ENCODE measurements at places on chromosomes 13 and 19.
A peak's percentile ranks its signal among the peaks of the same experiment; 100 is the strongest.

GRCh38 chr13:30673669-30674521, 56.2 kb downstream of the USPL1 start:
- DNase-seq, result peak; percentile 85

DNA sequence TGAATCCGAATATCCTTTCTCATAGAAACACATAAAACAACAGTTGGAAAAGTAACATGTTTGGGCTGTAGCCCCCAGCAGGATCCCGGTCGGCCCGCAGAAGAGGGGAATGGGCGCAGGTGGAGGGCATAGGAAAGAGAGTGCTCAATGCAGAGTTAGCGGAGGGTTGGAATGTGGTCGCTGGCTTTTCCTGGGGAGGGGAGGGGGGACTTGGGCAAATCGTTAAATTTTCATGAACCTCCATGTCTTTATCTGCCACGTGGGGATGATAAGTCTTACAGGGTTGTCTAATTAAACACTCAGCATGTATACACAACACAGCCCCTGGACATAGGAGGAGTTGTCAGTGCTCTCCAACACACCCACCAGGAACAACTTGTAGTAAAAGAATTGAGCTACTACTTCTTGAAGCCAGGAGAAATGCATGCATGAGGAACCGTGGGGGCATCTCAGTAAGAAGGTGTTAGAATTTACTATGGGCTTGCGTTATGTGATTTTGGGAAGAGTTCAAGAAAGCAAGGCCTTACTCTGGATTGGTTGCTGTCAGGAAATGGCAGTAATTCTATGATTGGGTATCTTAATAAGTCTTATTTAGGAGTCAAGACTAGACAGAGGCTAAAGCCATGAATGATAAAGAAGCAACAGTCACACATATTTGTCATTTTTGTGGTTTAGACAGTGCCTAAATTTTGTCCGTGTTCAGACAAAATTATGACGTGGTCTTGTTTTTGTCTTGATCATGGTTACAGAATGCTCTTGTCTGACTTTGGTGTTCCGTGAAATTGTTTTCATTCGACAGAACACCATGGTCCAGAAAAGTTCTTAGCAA, 671 bp upstream of the SLC46A3 start:
- no peak for DNase-seq

DNA sequence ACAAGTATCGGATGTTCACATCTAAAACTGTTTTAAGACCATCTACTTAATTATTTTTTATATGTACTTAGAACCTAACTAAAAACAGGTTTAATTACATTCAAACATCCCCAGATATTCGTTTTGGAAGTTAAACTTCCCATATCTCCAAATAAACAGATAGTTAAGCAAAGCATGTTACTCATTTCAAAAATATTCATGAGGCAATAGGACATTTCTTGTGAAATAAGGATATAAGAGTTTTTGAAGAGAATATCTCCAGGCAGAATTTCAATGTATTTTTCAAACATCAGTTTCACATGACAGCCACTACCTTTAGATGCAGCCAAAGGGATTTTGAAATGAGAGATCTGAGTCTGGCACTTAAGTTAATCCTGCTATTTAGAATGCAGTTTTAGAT, 697.5 kb downstream of the SLITRK1 start:
- no peak for DNase-seq

- DNase-seq, result no peak
These were observed 13.3 kb downstream of the CD37 start for GRCh38 chr19:49348305-49349189.

- DNase-seq, result peak; percentile 74
These were observed at the start of gene RNASEH2B for GRCh38 chr13:50909605-50910484. RNASEH2B (plus strand) TSS chr13:50909791; CDS start chr13:50910077, 286 bp downstream.

- DNase-seq, result no peak
These were observed 88.8 kb downstream of the ENOX1 start for GRCh38 chr13:43698009-43698408.

- DNase-seq, result no peak
These were observed 7.3 kb upstream of the HS6ST3 start for GRCh38 chr13:96082640-96083039.

- DNase-seq, result no peak
These were observed 155.3 kb downstream of the KCNRG start for GRCh38 chr13:50170447-50171037.

- DNase-seq, result no peak
These were observed 153.0 kb upstream of the UQCRFS1 start for GRCh38 chr19:29365836-29366417.

DNA sequence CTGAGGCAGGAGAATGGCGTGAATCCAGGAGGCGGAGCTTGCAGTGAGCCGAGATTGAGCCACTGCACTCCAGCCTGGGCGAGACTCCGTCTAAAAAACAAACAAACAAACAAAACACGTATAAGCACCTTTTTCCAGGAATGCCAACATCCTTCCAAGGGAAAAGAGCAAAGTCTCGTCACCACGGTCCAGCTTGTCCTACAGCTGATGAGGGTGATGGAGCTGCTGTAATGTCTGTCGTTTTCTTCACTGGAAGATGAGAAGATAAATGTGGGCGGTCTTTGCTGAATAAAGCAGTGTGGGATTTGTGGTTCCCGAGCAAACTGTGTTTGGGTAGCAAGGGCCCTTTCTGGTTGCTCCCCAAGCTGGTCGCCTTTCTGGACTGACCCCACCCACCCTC, 166.6 kb downstream of the PTPRS start:
- DNase-seq, result no peak

GRCh38 chr13:99548448-99548847, 47.2 kb downstream of the TM9SF2 start:
- DNase-seq, result no peak

DNA sequence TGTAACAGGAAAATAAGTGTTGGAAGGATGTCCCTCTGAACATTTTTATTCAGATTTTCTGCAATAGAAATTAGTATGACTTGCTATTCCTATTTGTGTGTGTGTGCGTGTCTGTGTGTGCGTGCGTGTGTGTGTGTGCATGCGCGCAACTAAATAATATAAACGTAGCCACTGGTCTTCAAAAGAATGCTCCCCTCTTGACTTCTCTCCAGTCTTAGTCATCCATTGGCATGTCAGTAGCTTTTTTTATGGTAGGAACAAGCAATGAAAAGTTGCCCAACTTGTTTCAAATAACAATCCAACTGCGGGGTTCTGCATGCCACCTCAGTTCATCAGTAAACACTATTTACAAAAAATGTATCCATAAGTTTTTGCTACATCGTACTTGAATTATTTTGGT, 249.6 kb downstream of the GPC6 start:
- no peak for DNase-seq

DNA sequence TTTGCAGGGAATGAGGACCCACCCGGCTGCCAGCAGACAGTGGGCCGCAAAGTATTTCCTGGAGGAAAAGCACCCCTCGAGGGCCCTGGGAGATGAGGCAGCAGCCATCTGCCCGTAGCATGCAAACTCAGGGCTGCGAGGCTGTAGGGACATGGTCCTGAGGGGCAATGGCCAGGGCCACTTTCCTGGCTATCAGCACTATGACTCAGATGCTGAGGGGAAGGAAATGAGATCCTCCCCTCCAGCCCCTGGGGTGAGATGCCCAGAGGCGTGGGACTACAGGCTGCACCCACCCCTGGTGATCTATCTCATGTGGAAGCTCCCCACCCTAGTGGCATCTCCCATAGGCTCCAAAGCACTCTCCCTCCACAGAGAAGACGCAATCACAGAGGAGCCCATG, 80.1 kb downstream of the SLC7A1 start:
- no peak for DNase-seq

- DNase-seq, result no peak
These were observed 183.0 kb downstream of the ZNF536 start for GRCh38 chr19:30555075-30555790.

DNA sequence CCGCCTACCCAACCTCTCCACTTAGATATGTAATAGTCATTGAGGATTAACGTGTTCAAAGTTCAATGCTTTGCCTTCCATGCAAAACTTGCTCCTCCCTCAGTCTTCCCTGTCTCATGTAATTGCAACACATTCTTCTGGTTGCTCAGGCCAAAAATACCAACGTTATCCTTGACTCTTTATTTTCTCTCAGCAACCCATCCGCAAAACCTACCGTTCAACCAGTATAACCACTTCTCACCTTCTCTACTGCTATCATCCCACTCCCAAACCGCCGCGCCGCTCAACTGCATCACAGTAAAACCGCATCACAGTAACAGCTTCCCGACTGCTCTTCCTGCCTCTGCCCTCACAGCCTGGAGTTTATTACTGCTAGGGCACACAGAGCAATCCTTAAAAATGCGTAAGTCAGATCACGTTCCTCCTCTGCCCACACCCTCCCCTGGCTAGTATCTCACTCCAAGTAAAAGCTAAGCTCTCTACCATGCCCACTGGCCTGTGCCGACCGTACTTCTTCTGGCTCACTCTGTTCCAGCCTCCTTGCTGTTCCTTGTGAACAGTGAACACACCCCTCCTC, 8.2 kb downstream of the MTIF3 start:
- DNase-seq, result no peak

DNA sequence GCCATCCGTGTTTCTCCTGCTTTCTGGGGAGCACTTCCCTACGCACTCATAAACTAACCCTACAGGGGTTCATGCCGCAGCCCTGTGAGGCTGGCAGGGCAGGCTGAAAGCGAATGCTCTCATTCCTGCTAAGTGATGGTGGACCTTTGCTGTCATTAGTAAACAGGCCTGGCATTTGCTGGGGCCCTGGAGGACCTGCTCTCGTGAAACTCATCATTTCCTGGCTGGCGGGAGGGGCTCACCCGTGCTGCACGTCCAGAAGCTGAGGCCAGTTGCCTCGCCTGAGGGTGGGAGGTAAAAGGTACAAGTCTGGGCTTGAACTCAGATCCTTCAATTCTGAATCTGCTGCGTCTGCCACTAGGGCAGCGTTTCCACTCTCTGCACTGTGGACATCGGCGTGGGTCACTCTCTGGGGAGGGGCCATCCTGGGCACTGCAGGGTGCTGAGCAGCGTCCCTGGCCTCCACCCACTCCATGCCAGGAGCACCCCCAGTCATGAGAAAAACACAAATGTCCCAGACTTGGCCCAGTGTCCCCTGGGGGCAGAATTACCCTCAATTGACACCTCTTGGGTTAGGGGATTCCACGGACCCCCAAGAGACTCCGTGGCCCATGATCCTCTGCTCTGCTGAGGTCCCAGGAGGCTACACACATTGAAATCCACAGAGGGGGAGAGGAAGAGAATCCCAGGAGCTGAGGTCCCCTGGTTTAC, 7.0 kb downstream of the MOB3A start:
- no peak for DNase-seq

DNA sequence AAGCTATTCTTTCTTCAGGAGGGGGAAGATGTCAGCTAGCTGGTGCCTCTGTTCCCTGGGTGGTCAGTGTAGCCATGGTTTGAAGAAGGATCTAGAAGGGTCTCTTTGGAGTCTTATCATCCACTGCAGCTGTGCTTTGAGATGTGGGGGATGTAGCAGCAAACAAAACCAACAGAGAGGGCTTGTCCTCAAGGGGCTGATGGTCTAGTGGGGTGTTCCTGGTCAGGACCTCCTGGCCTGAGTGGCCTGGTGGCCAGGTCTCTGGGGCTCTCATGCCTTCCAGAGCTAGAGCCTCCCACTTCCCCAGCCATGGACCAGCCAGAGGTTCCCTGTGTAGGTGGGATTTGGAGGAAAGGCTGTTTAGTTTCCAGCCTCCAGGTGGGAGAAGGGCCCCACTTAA, 40.3 kb downstream of the LYL1 start:
- DNase-seq, result no peak

DNA sequence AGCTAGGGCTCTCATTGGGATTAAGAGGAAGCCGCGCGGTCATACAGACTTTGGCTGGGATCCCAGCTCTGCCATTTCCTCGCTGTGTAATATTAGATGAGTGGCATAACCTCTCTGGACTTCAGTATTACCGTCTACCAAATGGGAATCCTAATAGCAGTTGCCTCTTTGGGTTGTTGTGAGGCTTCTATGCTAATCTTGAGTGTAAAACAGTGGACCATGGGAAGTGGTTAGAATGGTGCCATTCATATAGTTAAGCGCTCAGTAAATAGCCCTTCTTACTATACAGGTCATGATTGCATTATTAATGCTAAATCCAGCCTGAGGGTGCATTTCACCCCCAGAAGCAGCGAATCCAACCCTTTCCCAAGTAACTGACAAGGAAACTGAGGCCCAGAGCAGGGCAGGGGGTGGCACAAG, 566 bp upstream of the OPA3 start:
- DNase-seq, result no peak

GRCh38 chr19:595326-596262, 5.9 kb downstream of the HCN2 start:
- DNase-seq, result no peak

GRCh38 chr13:48234566-48235340, 1.7 kb downstream of the ITM2B start:
- DNase-seq, result no peak

- DNase-seq, result no peak
These were observed 36.4 kb downstream of the ATP11A start for GRCh38 chr13:112726016-112726767.

GRCh38 chr19:45154064-45154827, 6.5 kb downstream of the NKPD1 start:
- DNase-seq, result no peak

GRCh38 chr13:73505376-73505890, 446.6 kb downstream of the KLF5 start:
- DNase-seq, result no peak

DNA sequence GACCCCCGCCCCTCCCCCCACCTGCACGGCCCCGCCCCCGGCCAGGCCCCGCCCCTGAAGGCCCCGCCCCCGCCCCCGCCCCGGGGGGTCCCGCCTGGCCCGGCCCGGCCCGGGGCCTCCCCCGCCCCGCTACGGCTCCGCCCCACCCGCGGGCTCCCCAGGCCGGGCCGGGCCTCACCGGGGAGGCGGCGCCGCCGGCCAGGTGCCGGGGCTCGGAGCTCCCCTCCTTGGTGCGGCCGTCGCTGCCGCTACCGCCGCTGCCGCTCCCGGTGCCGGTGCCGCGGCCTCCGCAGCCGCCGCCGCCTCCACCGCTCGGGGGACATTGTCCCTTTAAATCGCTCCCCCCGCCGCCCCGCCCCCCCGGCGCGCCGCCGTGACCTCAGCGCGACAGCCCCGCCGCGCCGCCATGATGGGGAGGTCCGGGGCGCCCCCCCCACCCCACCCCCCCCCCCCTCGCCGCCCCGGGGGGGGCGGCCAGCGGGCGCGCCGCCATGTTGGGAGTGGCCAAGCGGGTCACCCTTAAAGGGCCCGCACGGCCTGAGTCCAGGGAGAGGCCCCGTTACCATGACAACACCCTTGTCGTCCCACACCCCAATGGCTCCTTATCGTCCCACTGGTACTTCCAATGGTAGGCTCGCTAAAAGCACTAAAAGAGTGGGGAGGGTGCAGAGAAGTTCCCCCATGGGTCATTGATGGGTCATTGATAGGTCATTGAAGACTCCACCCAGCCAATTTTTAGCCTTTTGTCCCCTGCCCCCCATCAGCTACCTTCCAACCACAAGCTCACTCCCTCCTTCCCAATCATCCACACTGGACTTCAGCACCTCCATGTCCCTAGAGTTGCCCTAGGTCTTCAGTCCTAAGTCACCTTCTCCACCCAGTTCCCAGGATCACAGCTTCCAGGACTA, at the start of gene WIZ:
Gene WIZ (minus strand): TSS at position 337 of the 908 bp plus-strand sequence. CDS start 1,649 bp downstream, outside the sequence.
- DNase-seq, result peak; percentile 72

GRCh38 chr13:40673414-40673813, 7.0 kb upstream of the FOXO1 start:
- no peak for DNase-seq
